Small intestine (tissue), 16 donors: ENCODE measurements at places on chromosomes 5 and 9.

GRCh38 chr5:11962122-11962521 is 57.9 kb upstream of the CTNND2 start:
- no peak for DNase-seq

DNA sequence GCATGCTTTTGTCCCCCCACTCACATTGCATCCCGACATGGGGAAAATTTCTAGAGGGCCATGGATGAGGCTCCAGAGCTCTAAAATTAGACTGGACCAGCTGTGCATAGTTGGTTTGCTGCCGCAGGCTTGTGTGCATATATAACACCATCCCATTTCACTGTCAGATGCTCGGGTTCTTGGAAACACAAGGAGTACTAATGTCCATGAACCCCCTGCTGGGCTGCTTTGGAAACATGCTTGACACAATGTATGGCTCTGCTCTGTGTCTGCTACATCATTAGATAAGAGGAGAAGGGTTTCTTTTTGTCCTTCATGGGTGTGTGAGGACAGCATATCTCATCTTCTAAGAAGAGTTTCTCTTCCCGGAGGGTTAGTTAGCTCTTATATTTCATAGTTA is 292.1 kb upstream of the RORB start:
- DNase-seq = no peak

- no peak for DNase-seq
Measured at GRCh38 chr5:40619421-40619820, 60.3 kb upstream of the PTGER4 start.

- no peak for DNase-seq
Measured at GRCh38 chr5:10974850-10975249, 213.8 kb upstream of the DAP start.

DNA sequence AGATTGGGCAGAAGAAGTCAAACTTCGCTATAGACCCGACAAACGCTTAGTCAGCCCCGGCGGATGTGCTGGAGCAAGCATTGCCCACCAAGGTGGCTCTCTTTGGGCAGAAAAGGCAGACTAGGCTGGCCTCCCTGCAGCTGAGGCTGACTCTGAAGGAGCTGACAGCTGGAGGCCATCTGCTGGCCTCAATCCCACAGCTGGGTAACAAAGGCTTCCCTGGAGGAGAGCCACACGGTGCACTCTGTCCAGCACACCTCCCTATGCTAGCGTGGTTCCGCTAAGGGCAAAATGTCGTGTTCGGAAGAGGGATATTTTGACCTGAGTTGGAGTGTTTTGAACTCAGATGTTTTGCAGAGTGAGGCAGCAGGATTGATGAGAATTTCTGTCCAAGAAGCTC is 103.5 kb upstream of the PTCH1 start:
- no peak for DNase-seq
